ENCODE measurements at places on chromosomes 6 and 20.

GRCh38 chr6:128395188-128395587, 125.2 kb downstream of the PTPRK start:
- no peak for DNase-seq

- no peak for DNase-seq
Observed at GRCh38 chr20:10856237-10857015, 182.6 kb upstream of the JAG1 start.

DNA sequence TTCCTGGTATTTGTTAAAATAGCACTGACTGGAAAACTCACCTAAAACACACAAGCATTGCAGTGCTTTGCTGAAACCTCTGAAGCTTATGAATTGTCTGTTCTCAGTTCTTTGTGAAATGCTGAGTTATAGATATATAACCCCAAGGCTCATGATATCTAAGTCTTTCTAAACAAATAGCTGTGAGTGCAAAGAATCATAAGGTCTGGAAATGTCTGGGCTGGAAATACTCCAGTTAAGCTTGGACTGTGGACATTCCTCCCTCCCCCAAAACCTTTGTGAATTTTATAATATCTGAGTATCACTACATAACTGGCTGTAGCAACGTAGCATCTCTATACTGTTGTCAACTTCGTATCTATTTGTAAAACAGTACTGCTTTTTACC, 69.1 kb downstream of the CBLN4 start:
- DNase-seq, result no peak

DNA sequence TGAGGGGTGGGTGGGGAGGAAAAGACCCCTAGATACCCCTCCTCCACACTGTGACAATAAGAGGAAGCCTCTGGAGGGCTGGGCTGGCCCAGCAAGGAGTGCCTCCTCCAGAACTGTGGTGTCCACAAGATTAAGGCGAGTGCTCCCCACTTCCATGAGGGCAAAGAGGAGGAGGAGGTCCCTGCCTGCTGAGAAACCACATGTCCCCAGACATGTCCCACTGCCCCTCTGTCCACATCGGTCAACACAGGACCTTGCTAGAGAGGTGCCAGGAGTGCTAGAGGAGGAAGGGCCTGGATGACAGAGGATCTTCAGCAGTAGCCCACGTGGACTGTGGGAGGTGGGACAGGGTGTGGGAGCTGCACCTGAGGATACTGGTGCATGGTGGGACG, 3.1 kb downstream of the RAET1G start:
- DNase-seq, result no peak

GRCh38 chr6:106870069-106870468, 104.5 kb downstream of the CD24 start:
- no peak for DNase-seq

GRCh38 chr6:82955841-82956240, 109.8 kb downstream of the UBE3D start:
- DNase-seq, result no peak

All from head of caudate nucleus (tissue), 42 donors.